ENCODE measurements at places on chromosomes 12 and 14.

- DNase-seq: no peak
Measured at GRCh38 chr14:22370084-22370847, 218.8 kb downstream of the DAD1 start.

- DNase-seq: no peak
Measured at GRCh38 chr14:76736514-76736913, 24.8 kb upstream of the VASH1 start.

- DNase-seq: no peak
Measured at GRCh38 chr12:107525719-107526554, 159.7 kb upstream of the PWP1 start.

DNA sequence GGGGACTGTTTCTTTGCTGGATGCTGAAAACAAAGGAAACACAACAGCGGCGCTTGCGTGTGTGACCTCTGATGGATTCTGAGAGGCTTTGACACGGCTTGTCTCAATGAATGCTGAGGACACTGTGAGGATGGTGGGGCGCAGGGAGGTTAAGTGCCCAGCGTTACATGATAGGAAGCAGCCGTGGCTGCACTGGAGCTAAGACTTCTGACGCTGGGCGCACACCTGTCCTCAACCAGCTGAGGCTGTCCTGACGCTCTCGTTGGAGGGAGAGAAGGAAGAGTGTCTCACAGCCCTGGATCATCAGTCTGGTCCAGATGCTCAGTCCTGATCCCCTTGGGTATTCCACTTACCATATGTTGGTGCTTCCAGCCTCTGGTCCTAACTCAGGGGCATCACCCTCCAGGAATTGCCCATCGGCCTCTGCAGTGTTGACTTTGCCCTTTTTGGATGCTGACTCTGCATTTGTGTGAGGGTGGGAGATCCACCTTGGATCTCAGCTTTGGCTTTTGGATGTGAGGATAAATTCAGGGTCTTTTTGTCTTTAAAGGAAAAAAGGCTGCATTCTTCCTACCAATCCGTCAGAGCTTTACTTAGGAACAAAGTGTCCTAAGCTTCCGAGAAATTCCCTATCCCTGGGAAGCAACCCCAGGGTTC is 125.2 kb downstream of the ZNF664 start:
- DNase-seq: no peak

- DNase-seq: no peak
Measured at GRCh38 chr12:75982169-75982564, 49.4 kb downstream of the PHLDA1 start.

- no peak for DNase-seq
Measured at GRCh38 chr12:23880988-23881387, 68.5 kb downstream of the SOX5 start.

DNA sequence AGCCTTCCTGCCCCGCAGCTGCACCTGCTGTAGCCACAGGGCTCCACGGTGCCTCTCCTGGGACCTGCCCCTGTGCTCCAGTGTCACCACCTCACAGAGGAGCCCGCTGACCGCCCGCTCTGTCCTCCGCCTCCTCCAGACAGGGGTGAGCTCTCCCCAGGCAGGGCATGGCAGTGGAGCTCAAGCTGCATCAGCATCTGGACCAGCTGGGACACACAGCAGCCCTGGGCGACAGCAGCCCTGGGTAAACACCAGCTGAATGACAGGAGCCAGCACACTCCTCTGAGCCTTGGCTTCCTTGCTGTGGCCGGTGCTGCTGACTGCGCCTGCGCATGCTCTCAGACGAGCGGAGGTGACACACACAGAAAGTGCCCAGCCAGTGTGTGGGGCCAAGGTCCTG is 22.0 kb downstream of the CHGA start:
- DNase-seq: peak; percentile 16

- no peak for DNase-seq
Measured at GRCh38 chr14:55359307-55359706, 52.3 kb downstream of the ATG14 start.

DNA sequence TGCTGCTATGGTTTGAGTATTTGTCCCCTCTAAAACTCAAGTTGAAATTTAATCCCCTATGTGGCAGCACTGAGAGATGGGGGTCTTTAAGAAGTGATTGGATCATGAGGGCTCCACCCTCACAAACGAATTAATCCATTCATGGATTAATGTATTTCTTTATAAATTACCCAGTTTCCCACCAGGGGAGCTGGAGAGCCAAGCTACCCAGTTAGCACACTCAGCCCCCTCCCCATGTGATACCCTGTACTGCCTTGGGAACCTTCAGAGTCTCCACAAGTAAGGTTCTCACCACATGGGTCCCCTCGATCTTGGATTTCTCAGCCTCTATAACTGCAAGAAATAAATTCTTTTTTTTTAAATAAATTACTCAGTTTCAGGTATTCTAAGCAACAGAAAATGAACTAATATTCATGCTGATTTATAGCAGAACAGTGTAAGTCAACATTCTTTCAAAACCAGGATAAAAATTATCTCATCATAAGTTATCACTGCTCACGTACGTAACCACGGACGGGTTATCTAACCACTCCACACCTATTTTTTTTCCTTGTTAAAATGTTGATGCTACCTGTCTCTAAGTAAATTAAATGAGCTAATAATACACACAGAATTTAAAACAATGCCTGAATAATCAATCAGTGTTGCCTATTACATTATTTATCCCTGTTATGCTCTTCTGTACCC is 3.6 kb downstream of the NAP1L1 start:
- DNase-seq: no peak

DNA sequence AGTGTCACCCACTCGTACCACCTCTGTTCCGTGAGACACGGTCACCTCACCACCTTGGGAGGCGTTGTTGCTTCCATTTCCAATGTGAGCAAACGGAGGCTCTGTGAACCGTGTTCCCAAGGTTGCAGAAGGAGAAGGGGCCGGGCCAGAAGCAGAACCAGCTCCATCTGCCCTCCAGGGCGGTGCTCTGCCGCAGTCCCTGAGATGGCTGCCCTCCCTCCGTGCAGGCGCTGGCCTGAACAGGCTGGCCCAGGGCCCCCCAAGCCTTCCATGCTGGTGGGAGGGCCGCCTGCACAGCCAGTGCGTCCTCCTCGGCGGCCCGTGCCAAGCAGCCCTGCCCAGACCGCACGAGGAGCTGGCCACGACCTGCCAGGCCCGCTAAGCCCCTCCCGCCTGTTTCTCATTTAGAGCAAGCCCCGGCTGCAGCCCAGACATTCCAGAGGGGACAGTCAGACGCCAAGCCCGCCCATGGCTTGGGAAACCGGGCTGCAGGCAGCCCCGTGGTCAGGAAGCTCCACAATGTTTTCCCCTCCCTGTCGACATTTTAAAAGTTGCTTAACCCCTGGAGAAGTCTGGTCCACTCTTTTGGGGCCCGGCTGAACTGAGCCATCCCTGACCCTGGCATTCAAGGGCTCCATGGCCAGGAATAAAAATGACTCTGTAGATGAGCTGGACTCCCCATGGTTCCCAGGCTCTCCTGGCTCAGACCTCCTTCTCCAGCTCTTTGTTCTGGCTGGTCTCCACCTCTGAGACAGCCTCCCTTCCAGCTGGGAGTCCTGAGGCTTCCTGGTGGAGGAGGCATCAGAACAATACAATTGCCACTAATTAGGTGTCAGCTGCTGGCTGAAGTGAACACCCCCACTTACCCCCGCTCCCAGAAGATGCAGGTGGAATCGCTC is 236.0 kb downstream of the BCL11B start:
- peak; percentile 19 for DNase-seq

DNA sequence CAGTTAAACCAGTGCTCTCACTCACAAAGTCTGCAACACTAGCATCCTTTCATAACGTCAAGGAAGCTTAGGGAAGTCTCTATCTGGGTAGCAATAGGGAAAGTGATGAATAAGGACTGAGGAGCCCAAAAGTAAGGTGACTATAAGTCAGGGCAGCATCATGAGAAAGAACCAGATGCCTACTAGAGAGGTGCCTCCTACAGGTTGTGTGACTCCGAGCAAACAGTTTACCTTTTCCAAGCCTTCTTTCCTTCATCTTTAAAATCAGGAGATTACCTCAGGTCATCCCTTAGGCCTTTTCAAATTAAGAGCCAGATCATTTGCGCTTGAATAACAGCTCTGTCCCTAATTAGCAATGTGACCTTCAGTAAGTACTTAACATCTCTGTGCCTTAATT is 40.2 kb downstream of the RTN1 start:
- DNase-seq: no peak

DNA sequence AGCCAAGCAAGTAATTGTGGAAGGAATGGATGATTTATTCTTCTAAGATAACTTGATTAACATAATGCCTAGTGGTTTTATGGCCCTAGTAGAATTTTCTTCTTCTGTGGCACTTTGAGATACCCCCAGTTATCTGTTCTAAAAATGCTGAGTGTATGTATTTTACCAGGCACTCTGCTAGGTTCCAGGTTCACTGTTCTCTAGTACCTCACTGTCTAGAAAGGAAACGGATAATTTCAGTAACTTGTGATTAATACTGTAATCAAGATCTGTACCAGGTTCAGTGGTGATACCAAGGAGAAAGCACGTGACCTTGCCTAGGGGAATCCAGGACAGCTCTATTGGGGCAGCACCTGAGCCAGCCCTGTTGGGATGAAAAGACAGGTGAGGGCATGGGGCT is 8.0 kb downstream of the ANO6 start:
- no peak for DNase-seq

DNA sequence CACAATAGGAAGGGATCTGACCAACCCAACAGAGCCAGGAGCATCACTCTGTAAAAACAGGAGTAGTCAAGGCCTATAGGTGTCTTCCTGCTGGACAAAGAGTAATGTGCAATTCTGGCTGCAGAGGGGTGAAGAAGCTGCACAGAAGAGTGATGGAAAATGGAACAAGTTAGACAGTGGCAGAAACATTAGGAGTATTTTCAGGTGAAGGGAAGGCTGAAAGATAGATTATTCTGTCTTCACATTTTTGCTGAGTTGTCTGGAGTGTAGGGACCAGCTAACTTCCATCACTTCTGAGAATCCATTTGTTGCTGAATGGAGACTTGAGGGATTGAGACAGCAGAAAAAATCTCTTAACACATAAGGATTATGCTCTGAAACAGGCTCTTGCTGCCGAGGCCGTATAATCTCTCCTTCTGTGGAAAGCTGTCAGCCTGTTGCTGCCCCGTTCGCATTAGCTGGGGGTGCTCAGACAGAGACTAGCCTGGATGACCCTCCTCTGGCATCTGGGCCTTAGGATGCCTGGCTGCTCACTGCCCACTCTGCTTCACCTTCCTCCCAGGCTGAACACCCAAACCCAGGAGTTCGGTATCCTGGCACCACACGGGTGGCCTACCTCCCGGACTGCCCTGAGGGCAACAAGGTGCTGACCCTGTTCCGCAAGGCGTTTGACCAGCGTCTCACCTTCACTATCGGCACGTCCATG is 3.1 kb upstream of the ARHGEF25 start:
- no peak for DNase-seq

- DNase-seq: no peak
Measured at GRCh38 chr14:67510121-67510520, 21.6 kb upstream of the TMEM229B start.

- DNase-seq: no peak
Measured at GRCh38 chr14:35985474-35986218, 159.5 kb downstream of the BRMS1L start.

DNA sequence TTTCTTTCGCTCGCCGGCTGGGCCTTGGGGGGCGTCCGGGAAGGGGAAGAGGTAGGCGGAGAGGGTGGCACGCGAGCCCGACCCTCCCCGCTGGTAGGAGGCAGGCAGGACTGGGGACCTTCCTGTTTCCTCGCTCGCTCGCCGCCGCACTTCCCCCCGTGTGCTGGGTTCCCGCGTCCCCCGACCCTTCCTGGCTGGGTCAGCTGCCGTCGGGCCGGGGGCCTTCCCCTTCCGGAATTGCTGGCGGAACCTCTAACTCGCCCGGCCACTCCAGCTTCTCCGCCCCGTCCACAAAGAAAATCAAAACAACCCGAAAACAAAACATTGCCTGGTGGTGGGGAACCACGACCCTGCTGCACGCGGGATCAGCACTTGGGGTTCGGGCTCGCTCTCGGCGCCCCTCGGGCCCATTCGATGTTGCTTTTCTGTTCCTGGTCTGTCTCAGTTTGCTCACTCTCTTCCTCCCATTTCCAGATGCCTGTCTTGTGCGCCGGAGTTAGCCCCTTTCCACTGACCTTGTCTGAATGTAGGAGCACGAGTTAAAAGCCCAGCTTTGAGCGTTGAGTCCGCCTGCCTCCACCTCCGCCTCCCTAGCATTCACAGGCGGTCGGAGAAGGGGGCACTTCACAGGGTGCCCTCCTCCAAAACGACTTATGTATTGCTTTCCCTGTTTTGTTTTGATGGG is 581 bp downstream of the PAPOLA start:
- DNase-seq: no peak

DNA sequence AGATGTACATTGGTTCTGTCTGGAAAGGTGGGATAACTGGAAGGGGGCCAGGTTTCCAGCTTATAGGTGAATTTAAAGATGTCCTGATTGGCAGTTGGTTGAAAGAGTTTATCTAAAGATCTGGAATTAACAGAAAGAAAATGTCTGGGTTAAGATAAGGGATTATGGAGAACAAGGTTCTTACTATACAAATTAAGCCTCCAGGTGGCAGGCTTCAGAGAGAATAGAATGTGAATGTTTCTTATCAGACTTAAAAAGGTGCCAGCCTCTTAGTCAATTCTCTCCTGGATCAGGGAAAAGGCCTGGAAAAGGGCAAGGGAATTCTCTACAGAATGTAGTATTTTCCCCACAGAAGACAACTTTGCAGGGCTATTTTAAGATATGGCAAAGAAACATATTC is 53.1 kb downstream of the CNTN1 start:
- DNase-seq: no peak

- no peak for DNase-seq
Measured at GRCh38 chr14:59827401-59827800, 43.2 kb downstream of the RTN1 start.

GRCh38 chr14:25080682-25081081 is 30.7 kb upstream of the STXBP6 start:
- no peak for DNase-seq

Measured in NCI-H1417 treated with DMSO at 0.1 percent for 48 hours (cell line).